Fibroblast of the aortic adventitia (primary cell): ENCODE measurements at places on chromosomes 5 and 9. TPM values are rescaled to one million over a fixed set of nuclear protein-coding genes. Genes with fewer than 3 reads are reported as not detected.

THBS4 gene
- 0.90 and 1.5 TPM in 2 replicates for total RNA-seq

BAAT gene
- not detected in 2 replicates for total RNA-seq

NAA35 gene
- 25.9 and 47.0 TPM in 2 replicates for total RNA-seq

CTSV gene
- 0.18 TPM in 1 of 2 replicates, not detected in the other for total RNA-seq

PCDHA6 gene
- total RNA-seq, result 0.27 and 1.3 TPM in 2 replicates

WNT8A gene
- not detected in 2 replicates for total RNA-seq

LCN12 gene
- total RNA-seq, result not detected in 2 replicates

FLT4 gene
- total RNA-seq, result 0.09 TPM in 1 of 2 replicates, not detected in the other

NEUROG1 gene
- not detected in 2 replicates for total RNA-seq

LOX gene
- 65.0 and 193 TPM in 2 replicates for total RNA-seq

PCDHGB6 gene
- total RNA-seq, result 3.8 and 5.8 TPM in 2 replicates

NME5 gene
- total RNA-seq, result 6.0 and 11.6 TPM in 2 replicates

ZNF454 gene
- 0.18 and 3.0 TPM in 2 replicates for total RNA-seq

DOLPP1 gene
- 7.8 and 12.4 TPM in 2 replicates for total RNA-seq

LRRC19 gene
- not detected in 2 replicates for total RNA-seq

SYK gene
- not detected in 2 replicates for total RNA-seq

MCIDAS gene
- not detected in 2 replicates for total RNA-seq

FAM174A gene
- 9.7 and 22.3 TPM in 2 replicates for total RNA-seq

GCNT4 gene
- total RNA-seq, result 2.5 and 9.3 TPM in 2 replicates

OR2S2 gene
- total RNA-seq, result not detected in 2 replicates

IL7R gene
- 0.90 TPM in 1 of 2 replicates, not detected in the other for total RNA-seq

TRIM36 gene
- 0.36 and 0.41 TPM in 2 replicates for total RNA-seq

POU5F2 gene
- total RNA-seq, result 1.2 and 3.1 TPM in 2 replicates

RASGRF2 gene
- total RNA-seq, result 0.49 and 3.3 TPM in 2 replicates

WDR38 gene
- total RNA-seq, result not detected in 2 replicates

IGFBPL1 gene
- not detected in 2 replicates for total RNA-seq
